ENCODE measurements at places on chromosomes 11 and 22.
A peak's percentile ranks its signal among the peaks of the same experiment; 100 is the strongest.

DNA sequence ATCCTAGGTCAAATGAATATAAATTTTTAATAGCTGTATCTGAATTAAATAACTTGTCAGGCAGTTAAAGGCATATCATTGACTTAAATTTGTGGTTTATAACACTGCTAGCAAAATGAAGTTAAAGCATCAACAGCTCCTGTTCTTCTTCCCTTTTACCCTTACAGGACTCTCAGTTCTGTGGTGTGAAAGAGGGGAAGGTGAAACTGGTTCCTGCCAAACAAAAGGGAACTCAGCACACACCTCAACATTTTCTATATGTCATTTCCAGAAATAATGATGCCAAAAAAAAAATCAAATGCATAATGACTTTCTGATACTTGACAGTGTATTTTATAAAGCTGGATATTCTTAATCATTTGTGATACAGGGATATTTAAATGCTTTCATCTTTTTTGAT, 21.2 kb downstream of the ARL14EP start:
- no peak for DNase-seq

GRCh38 chr22:29994027-29994715, 86.1 kb upstream of the HORMAD2 start:
- no peak for DNase-seq

- no peak for DNase-seq
These were observed 1175.4 kb upstream of the TENM4 start for GRCh38 chr11:80616070-80616800.

DNA sequence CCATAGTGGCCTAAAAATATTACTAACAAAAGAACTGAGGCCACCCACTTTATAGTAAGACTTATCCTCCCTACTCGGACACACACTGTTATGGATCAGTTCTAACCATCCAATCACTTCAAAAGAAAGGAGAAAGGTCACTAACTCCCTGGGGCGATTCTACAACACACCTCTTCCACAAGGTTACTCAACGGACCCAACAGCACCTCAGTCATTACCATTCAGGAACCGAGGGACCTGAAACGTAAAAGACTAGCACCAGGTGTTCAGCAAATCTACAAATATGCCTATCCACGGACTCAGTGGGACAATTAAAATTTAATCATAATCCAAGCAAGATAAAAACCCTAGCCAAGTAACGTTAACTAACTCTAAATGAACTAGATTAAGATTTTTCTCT, 1.6 kb downstream of the HNRNPUL2 start:
- DNase-seq, result no peak

GRCh38 chr22:43098356-43098755, 9.2 kb upstream of the TTLL1 start:
- DNase-seq, result no peak

DNA sequence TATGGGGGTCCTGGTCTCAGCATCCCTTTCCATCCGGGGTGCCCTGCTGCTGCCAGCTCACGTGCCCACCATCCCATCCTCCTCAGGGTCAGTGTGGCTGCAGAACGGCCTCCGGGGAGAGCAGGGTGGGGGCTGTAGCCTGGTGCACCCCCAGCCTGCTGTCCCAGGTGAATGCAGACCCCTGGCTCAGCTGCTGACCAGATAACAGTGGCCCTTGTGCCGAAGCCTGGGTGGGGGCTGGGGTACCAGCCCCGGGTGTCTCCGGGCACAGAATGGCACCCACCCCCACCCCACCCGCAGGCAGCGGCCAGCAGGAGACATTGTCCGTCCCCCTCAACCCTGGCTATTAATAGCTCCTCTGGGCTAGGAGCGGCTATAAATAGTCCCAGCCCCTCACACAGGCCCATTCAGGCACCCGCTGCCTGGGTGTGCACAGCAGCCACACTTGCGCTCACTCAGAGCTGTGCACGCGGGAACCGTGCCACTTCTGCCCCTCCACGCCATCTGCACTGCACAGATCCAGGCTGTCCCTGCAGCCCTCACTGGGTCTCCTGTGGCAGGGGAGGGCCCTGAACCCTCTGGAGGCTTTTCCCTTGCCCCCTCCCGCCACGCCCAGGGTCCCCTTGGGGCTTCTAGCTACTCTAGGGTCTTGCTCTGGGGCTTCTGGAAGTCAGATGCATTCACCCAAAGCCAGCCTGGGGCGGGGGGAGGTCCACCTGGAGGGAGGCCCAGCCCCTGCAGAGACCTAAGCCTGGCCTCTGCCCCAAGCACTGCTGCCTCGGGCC, 18.7 kb downstream of the CRELD2 start:
- DNase-seq, result no peak

DNA sequence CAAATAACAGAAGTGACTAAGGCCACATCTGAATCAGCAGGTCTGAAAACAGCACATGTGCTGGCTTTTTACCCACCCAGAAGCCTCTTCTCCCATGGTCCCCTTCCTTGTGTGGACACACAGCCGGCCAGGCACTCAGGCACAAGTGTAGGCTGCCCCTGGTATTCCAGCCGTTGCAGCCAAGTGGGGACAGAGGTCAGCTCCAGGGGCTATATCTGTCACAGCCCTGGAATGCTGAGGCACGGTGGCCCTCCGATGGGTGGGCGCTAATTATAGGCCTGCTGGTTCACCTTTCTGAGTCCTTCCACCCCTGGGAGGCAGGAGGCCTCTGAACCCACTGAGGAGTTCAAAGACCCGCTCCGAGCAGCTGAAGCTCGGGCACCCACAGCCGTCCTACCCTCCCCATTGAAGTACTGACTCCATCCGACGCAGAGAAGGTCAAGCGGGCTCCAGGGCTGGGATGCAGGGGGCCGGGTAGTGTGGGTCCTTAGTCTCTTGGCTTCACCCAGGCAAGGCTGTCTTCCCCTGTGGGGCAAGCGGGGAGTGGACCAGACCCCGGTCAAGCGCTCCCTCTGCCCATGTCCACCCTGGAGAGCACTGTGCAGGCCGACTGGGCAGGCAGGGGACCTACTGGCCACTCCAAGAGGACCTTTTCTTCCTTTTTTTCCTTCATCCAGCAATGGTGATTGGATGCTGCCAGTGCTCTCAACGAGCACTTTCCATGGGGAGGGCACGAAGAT, 14.3 kb downstream of the FGF3 start:
- no peak for DNase-seq

GRCh38 chr22:47553436-47553835, 791.0 kb downstream of the TBC1D22A start:
- no peak for DNase-seq

GRCh38 chr11:71156301-71156700, 96.1 kb downstream of the SHANK2 start:
- no peak for DNase-seq

- DNase-seq, result peak; percentile 84
These were observed 444 bp downstream of the CAVIN3 start for GRCh38 chr11:6319704-6320410.

DNA sequence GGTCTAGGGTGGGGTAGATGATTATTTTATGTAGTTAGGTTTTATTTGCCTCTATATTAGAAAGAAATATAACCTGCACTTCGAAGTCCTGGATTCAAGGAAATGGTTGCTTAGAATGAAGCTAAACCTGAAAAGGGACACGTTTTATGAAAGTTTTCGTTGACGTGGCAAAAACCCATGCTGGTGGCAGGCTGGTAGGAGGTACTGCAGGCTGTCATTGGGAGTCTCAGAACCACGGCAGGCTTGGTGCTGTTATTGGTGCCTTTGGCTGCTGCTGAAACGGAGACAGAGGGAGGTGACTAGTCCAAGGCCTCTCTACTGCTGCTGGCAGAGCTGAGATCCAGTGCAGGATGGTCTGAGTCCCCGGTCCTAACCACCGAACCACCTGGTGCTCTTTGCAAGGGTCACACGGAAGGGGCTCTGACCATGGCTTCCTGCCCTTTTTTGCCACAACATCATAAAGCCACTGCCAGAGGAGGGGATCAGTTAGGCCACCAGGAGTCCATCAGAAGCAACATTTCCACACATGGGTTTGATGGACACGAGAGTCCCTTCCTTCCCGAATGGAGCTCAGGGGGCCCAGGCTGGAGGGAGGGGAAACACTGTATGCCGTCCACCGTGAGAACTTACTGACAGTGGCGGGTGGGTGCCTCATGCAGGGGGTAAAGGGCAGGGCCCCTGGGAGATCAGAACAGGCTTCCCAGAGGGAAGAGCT, 13.4 kb downstream of the CSF2RB start:
- no peak for DNase-seq

DNA sequence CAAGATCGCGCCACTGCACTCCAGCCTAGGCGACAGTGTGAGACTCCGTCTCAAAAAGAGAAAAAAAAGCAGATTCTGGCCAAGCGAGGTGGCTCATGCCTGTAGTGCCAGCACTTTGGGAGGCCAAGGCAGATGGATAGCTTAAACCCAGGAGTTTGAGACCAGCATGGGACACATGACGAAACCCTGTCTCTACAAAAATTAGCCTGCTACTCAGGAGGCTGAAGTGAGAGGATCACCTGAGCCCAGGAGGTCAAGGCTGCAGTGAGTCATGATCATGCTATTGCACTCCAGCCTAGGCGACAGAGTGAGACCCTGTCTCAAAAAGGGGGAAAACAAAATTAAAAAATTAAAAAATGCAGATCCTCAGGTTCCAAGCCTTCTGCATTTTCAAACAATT, 14.0 kb downstream of the PGAP2 start:
- no peak for DNase-seq

- peak; percentile 75 for DNase-seq
These were observed 4.7 kb downstream of the MPEG1 start for GRCh38 chr11:59207988-59208451.

DNA sequence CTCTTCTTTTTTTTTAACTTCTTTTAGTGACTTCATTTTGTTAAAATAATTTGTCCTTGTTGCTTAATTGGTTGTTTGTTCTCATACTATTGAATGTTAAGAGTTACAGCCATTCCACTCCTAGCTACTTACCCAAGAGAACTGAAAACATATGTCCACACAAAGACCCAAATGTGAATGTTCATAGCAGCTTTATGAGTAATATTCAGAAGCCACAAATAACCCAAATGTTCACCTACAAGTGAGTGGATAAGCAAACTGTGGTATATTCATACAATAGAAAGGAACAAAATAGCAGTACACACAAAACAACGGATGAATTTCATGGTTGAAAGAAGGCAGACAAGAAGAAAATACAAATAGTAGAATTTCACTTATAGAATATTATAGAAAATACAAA, 1.4 kb upstream of the OR4D11 start:
- DNase-seq, result no peak

- DNase-seq, result no peak
These were observed 4.3 kb downstream of the SBF1 start for GRCh38 chr22:50470491-50470890.

- DNase-seq, result no peak
These were observed 622.3 kb upstream of the CHORDC1 start for GRCh38 chr11:90845126-90845525.

DNA sequence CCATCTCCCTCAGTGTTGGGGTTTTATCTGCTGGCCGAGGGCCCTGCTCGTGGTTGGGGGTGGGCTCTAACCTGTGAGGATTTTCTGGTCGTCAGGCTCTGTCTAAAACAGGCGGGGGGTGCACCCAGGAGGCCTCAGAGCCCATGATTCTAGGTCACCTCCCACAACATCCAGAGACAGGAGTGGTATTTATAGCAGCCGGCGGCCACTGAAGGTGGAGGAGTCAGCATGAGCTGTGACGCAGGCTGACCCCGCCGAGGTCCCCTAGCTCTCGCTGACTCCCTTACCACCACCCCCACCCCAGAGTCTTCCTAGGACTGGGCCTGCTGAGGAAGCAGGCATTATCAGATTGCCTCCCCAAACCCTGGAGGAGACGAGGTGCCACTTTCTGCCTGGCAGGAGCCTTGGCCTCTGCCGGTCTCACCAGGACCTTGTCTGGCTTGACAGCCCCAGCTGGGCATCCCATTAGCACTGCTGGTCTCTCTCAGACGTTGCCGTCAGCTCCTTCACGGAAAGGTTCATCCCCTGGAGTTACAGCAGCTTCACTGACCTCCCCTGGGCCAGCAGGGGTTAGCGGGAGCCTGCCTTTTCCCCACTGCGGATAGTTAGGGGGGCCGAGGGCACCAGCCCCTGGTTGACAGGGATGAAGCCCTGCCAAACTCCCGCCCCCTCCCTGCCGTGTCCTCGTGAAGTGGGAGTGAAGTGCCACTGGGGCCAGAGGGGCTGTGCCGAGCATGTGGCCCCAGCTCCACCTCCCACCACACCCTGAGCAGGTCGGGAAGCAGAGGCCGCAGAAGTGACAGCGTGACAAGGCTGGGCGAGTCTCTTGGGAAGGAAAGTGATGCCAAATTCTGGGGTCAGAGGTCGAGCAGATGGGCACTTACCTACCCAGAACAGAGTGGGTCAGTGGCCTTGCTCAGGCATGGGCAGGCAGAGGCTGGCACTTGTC, 26.5 kb downstream of the DAGLA start:
- DNase-seq, result no peak

DNA sequence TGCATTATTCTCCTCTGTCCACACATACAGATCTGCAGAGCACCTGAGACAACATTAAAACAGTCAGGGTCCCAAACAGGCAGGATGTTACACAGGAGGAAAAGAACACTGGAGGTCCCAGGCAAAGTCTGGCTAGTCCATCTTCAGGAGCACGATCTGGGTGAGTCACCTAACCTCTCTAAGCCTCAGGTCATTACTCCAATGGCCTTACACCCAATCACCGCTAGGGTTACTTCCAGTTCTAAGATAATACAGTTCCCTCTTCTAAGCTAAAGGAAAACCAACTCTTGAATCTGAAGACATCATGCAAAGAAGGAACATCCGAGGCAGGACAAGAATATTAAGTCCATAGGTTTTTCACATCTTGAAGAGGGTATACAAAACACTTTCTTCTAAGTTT, 24.5 kb downstream of the ASCC2 start:
- no peak for DNase-seq

DNA sequence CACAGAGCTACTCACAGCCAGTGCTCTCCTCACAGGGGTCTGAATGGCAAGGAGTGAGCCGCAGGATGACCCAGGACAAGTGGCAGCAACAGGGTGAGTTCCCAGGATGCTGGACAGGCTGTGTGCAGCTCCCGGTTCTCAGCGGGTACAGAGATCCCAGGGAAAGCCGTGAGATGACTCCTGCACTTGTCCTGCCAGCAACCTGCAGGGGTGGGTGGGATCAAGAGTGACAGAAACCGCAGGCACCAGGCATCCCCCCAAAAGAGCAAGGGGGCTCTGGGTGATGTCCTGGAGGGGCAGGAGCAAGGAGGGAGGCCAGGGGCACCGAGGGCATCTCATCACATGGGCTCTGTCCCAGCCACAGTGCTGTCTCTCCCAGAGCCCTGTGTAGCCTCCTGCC, 15.9 kb upstream of the PRODH start:
- no peak for DNase-seq

DNA sequence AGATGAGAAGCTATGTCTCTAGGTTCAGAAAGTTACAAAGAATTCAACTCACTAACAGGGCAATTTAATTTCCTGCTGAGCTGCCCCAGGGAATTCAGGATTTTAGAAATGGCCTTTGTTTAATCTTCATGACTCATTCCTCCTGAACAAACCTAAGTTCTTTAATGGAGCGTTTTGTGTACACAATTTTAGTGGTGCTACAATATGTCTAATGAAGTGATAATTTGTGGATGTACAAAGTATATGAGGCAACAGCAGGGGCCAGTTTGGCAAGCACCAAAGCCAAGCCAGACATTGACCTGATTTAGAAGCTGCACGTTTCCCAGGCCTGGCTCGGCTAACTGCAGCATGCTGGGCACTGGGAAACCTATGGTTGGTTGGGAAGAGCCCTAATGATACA, 34.4 kb upstream of the HEPHL1 start:
- DNase-seq, result peak; percentile 22

- DNase-seq, result no peak
These were observed 38.6 kb downstream of the TRMU start for GRCh38 chr22:46373921-46374662.

- no peak for DNase-seq
These were observed 25.1 kb upstream of the PLAAT3 start for GRCh38 chr11:63639199-63639832.

All from skeletal muscle cell (primary cell).